Adrenal gland (tissue), 19 donors: ENCODE measurements at places on chromosomes 5 and 9.
A peak's percentile ranks its signal among the peaks of the same experiment; 100 is the strongest.

GRCh38 chr9:81871695-81872094, 56.5 kb upstream of the SPATA31D4 start:
- DNase-seq: no peak
- H3K27me3 ChIP-seq: no peaks in the 10 kb centered on the region
- H3K4me1 ChIP-seq: no peaks in the 10 kb centered on the region
- H3K36me3 ChIP-seq: no peaks in the 10 kb centered on the region

DNA sequence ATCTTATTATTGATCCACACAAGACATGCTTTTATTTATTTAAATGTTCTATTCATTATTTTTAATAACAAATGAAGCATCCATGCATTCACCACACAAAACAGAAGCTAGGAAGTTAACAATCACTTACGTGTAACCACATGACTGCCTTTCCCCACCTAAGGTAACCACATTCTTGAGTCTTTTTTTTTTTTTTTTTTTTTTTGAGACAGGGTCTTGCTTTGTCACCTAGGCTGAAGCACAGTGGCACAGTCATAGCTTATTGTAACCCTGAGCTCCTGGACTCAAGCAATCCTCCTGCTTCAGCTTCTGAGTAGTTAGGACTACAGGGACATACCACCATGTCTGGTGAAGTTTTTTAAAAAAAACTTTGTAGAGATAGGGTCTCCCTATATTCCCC, 133.0 kb downstream of the DOCK2 start:
- H3K27ac ChIP-seq: no peak overlapping the region
- DNase-seq: no peak
- no peaks in the 10 kb centered on the region for H3K36me3 ChIP-seq
- H3K4me3 ChIP-seq: no peak overlapping the region
- H3K27me3 ChIP-seq: no peaks in the 10 kb centered on the region

DNA sequence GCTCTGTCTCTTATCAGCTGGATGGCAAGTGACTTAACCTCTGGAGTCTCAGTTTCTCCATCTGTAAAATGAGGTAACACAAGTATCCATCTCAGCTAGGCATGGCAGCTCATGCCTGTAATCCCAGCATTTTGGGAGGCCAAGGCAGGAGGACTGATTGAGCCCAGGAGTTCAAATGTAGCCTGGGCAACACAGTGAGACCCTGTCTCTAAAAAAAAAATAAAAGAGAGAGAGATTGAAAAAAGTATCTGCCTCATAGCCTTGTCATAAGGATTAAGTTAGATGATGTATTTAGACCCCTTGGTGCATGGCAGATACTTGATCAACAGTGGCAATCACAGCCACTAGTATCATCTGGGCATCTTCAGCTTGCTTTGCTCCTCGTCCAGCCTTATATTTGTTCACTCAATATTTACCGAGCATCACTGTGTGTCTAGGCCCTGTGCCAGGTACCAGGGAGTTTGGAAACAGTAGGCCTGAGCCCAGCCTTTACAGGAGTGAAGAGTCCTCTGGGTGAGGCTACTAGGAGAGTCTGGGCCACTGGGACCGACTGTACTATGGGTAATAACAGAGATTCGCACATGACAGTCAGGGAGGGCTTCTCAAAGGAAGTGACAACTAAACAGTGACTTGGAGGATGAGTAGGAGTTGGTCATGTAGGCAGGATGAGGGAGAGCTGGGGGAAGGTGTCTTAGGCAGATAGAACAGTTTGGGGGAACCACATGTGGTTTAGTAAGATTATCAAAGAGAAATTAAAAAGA, 34.2 kb downstream of the CORO2A start:
- no peak overlapping the region for H3K27ac ChIP-seq
- H3K36me3 ChIP-seq: no peaks in the 10 kb centered on the region
- peaks cover 5% of the 10 kb centered on the region for H3K27me3 ChIP-seq

DNA sequence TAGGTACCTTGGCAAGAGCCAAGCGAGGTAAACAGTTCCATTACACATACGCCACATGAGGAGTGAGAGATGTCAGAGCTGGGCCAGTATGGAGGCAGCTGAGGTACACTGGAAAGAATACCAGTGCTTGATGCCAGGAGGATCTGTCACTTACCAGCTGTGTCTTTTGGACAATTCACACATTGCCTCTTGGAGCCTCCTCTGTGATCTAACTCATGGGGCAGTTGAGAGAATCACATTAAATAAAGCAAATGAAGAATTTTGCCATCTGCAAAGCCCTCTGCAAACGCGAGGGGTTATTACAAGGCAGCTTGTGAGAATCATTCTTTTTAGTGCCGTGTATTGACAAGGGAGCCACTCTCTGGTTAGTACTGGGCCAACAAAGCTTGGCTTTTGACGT, 429.7 kb upstream of the KLF4 start:
- DNase-seq: no peak
- H3K27me3 ChIP-seq: no peaks in the 10 kb centered on the region
- no peak overlapping the region for H3K27ac ChIP-seq
- H3K4me1 ChIP-seq: no peaks in the 10 kb centered on the region
- no peaks in the 10 kb centered on the region for H3K36me3 ChIP-seq

DNA sequence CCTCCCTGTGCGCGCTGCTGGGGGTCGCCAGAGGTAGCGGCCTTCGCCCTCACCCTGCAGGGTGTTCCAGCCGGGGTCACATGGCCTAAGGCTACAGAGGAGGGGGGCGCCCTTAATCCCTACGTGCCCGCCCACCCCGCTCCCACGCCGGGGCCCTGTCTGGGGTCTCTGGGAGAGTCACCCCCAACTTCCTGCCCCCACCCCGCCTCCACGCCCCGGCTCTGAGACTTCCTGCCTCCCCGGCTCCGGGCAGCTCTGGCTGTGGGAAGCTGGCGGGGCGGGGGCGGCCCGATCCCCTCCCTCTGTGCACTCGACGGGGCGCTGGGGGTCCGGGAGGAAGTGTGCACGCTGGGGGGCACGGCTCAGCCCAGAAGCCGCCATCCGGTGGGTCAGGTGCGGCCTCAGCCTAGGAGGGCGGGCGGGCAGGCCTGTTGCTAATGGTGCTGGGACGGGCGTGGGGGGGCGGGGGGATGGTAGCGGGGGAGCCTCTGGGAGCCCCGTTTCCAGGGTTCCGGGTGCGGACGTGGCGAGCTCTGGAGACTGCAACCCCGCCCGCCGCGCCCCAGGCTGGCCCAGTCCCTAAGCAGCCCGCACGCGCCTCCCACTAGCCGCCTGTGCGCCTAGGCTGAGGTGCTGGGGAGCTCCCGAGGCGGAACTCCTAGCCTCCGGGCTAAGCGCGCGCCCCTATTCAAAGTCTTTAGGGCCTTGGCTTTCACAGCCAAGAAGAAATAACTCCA, 61.6 kb downstream of the CXXC5 start:
- H3K36me3 ChIP-seq: no peaks in the 10 kb centered on the region
- no peak overlapping the region for H3K4me3 ChIP-seq
- H3K27ac ChIP-seq: peak overlapping the region; percentile 67
- peaks cover 40% of the 10 kb centered on the region for H3K4me1 ChIP-seq

GRCh38 chr9:71690689-71691435, 77.5 kb downstream of the CEMIP2 start:
- DNase-seq: no peak
- no peaks in the 10 kb centered on the region for H3K36me3 ChIP-seq
- H3K27ac ChIP-seq: no peak overlapping the region
- H3K4me3 ChIP-seq: no peak overlapping the region

GRCh38 chr5:14996997-14997396, 125.4 kb upstream of the ANKH start:
- no peaks in the 10 kb centered on the region for H3K27me3 ChIP-seq
- no peaks in the 10 kb centered on the region for H3K36me3 ChIP-seq
- no peak for DNase-seq
- H3K4me3 ChIP-seq: no peak overlapping the region

GRCh38 chr5:42912184-42912798, 100.6 kb upstream of the SELENOP start:
- H3K36me3 ChIP-seq: no peaks in the 10 kb centered on the region
- no peak overlapping the region for H3K4me3 ChIP-seq
- peaks cover 5% of the 10 kb centered on the region for H3K27me3 ChIP-seq
- no peak for DNase-seq

DNA sequence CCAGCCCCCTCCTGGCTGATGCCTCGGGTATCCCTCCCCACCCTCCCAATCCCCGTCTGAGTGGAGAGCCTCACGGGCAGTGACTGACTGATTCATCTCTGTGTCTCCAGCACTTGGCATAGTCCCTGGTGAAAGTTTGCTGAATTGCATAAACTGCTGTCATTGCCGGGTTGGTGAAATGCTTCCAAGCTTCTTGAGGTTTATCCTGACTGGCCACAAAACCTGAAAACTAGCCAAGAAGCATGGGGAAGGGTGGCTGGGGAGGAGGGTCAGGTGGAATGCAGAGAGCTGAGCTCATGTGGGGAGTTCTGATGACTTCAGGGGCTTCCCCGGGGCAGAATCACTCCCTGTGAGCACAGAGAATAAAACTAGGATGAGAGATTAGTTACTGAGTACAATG, 56.9 kb upstream of the GGTA1 start:
- peaks cover 33% of the 10 kb centered on the region for H3K4me1 ChIP-seq
- no peak overlapping the region for H3K4me3 ChIP-seq
- H3K27ac ChIP-seq: peak overlapping the region; percentile 90
- peak; percentile 87 for DNase-seq

- H3K36me3 ChIP-seq: no peaks in the 10 kb centered on the region
- no peaks in the 10 kb centered on the region for H3K27me3 ChIP-seq
- DNase-seq: peak; percentile 58
- no peak overlapping the region for H3K4me3 ChIP-seq
Observed at GRCh38 chr9:4674783-4675182, 4.6 kb upstream of the CDC37L1 start.

- no peaks in the 10 kb centered on the region for H3K36me3 ChIP-seq
- H3K27me3 ChIP-seq: peaks cover 7% of the 10 kb centered on the region
- H3K27ac ChIP-seq: peak overlapping the region; percentile 54
- no peaks in the 10 kb centered on the region for H3K4me1 ChIP-seq
- no peak for DNase-seq
Observed at GRCh38 chr5:181160152-181160754, 12.9 kb downstream of the OR2V2 start.

GRCh38 chr5:170269579-170269978, 28.0 kb downstream of the LCP2 start:
- H3K27me3 ChIP-seq: no peaks in the 10 kb centered on the region
- DNase-seq: no peak
- peak overlapping the region; percentile 39 for H3K27ac ChIP-seq
- no peak overlapping the region for H3K4me3 ChIP-seq
- no peaks in the 10 kb centered on the region for H3K36me3 ChIP-seq
- H3K4me1 ChIP-seq: peaks cover 8% of the 10 kb centered on the region

DNA sequence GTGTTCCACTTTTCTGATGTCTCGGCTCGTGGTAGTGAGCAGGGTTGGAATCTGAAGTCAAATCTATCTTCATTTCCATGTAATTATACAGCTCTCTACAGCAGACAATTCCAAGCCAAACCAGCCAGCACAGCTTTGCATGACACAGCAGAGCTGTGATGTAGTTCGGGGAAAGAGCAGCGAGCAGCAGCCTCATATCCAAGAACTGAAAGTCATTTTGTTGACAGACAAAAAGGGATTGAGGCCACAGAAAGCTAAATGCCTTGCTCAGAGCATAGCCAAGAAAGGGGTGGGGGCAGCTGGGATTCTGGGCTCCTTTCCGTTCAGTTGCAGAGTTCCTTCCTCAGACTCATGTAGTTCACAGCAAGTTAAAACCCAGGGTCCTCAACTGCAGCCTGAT, 32.1 kb downstream of the LCP2 start:
- no peaks in the 10 kb centered on the region for H3K36me3 ChIP-seq
- H3K27me3 ChIP-seq: no peaks in the 10 kb centered on the region
- no peak overlapping the region for H3K4me3 ChIP-seq
- peak overlapping the region; percentile 66 for H3K27ac ChIP-seq
- DNase-seq: no peak

DNA sequence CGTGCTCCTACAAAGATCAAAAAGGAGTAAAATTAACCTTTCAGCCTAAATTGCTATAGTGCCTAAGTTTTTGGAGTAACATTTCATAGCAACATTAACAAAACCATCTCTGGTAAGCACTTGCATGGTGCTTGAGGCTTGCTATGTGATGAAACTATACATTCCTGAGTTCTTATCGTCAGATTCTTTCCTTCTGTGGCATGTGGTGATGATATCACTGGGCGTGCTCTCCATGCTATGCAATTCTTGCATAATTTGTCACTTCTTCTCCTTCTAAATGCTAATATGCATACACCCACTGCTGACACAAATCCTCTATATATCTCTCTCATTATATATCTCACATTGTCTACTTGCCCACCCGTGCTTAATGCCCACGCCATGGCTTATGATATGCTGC, 2019.9 kb downstream of the MAT2B start:
- H3K36me3 ChIP-seq: no peaks in the 10 kb centered on the region
- H3K27me3 ChIP-seq: no peaks in the 10 kb centered on the region
- no peak overlapping the region for H3K27ac ChIP-seq
- H3K4me1 ChIP-seq: no peaks in the 10 kb centered on the region
- H3K4me3 ChIP-seq: no peak overlapping the region
- no peak for DNase-seq

DNA sequence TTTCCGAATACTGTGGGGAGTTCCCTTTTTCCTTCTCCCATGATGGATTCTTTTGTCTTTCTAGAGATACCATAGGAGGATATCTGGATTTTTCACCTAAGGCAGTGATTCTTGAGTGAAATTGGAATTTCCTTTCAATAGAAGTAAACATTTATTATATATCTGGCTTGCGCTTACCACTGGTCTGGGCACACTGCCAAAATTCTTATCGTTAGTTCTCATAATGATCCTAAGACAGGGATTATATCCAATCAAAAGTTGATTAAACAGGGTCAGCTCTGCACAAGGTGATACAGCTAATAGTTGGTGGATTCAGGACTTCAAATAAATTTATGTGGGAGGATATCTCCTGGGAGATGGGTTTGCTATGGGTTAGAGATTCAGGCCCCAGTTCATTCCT, 9.6 kb downstream of the TLE4 start:
- H3K27ac ChIP-seq: peak overlapping the region; percentile 17
- DNase-seq: no peak
- no peaks in the 10 kb centered on the region for H3K36me3 ChIP-seq

GRCh38 chr5:113546703-113547183, 33.2 kb downstream of the YTHDC2 start:
- H3K27me3 ChIP-seq: no peaks in the 10 kb centered on the region
- H3K4me1 ChIP-seq: peaks cover 13% of the 10 kb centered on the region
- peak overlapping the region; percentile 32 for H3K27ac ChIP-seq
- DNase-seq: no peak

DNA sequence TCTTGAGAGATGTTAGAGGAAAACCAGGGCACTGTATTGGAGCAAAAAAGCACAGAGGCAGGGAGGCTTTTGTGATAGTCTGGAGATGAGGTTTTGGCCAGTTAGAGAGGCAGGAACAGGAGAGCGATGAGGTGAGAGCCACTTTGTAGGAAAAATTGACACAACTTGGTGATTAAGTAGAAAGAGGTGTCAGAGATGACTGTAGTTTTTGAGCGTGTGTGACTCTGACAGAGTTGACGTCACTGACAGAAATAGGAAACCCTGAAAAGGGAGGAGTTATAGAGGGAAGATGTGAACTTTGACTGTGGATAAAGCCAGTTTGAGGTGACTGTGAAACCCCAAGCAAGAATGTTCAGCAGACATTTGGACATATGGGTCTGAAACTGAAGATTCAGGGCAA, 15.7 kb downstream of the NFX1 start:
- H3K4me3 ChIP-seq: no peak overlapping the region
- H3K36me3 ChIP-seq: no peaks in the 10 kb centered on the region
- no peaks in the 10 kb centered on the region for H3K27me3 ChIP-seq
